NCI-H345 (cell line): ENCODE measurements at places on chromosomes 11 and 22.

DNA sequence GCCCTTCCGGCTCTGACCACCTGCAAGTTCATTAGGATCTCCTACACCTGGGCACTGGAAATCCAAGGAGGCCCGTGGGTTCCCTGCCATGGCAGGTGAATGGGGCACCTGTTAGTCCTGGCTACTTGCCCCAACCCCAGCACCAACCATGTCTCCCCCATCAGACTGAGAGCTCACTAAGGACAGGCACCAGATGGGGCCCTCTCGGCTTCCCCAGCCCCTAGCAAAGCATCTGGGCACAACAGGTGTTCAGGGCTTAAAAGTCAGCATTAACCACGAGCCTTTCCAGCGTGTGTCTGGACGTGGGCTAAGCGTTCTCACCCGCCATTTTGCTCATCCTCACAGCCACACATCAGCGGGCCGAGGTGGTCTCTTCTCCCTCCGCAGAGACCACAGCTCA is 2.2 kb downstream of the SULT4A1 start:
- no peak for DNase-seq

DNA sequence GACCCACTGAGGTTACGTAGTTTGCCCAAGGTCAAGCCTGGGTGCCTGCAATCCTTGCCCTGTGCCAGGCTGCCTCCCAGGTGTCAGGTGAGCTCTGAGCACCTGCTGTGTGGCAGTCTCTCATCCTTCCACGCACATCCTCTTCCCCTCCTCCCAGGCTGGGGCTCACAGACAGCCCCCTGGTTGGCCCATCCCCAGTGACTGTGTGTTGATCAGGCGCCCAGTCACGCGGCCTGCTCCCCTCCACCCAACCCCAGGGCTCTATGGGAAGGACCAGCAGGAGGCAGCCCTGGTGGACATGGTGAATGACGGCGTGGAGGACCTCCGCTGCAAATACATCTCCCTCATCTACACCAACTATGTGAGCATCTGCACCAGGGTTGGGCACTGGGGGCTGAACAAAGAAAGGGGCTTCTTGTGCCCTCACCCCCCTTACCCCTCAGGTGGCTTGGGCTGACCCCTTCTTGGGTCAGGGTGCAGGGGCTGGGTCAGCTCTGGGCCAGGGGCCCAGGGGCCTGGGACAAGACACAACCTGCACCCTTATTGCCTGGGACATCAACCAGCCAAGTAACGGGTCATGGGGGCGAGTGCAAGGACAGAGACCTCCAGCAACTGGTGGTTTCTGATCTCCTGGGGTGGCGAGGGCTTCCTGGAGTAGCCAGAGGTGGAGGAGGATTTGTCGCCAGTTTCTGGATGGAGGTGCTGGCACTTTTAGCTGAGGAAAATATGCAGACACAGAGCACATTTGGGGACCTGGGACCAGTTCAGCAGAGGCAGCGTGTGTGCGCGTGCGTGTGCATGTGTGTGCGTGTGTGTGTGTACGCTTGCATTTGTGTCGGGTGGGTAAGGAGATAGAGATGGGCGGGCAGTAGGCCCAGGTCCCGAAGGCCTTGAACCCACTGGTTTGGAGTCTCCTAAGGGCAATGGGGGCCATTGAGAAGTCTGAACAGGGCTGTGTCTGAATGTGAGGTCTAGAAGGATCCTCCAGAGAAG is 1.6 kb downstream of the GSTP1 start:
- DNase-seq: no peak

DNA sequence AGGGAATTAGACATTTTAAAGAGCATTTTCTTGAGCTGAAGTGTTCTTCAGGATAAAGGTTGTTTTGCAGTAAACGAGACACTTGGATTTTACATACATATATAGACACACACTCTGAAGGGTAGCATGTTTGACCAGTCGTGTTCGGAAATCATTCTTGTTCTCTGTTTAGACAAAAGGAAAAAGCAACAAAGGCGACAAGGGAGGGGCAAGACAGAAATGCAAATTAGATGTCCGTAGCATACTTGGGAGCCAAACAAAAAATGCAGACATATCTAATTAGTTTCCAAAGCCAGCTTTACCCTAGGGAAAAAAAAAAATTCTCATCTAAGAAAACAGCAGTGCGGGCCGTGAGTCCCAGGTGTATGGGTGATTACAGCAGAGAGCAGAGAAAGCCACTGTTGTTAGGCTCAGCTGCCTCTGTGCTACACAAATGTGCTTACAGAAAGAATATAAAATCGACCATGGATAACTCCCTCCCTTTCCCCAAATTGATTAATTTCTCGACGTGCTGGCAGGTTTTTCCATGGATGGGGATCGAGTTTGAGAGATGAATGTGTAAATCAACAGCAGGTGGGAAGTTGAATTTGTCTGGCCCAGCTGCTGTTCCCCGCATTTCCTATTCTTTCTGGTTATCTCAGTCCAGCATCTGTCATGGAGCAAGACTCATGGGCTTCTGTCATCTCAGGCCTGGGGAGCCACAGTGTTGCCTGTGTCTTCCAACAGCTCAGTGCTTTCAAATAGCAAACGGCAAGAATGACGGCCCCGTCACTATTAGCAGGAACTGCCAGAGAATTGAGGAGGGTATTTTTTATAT is 176.5 kb upstream of the TTC12 start:
- peak; percentile 56 for DNase-seq

DNA sequence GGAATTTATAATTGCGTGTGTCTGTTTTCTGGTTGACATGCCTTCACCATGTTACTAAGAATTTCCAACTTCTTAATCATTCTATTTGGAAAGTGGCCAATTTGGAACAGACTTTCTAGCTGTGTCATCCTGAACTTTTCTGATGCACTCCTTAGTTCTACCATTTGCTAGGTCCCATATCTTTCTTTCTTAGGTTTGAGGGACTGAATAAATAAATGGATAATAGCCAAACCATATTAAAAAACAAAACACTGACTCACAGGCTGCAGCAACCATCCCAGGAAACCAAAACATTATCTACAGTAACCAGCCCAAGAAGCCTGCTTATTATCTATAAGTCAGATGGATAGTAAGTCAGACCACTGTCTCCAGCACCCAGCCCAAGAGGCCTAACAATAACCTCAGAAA is 57.5 kb upstream of the PLET1 start:
- DNase-seq: no peak

GRCh38 chr11:121482231-121483129 is 29.7 kb upstream of the SORL1-AS1 start:
- DNase-seq: no peak

DNA sequence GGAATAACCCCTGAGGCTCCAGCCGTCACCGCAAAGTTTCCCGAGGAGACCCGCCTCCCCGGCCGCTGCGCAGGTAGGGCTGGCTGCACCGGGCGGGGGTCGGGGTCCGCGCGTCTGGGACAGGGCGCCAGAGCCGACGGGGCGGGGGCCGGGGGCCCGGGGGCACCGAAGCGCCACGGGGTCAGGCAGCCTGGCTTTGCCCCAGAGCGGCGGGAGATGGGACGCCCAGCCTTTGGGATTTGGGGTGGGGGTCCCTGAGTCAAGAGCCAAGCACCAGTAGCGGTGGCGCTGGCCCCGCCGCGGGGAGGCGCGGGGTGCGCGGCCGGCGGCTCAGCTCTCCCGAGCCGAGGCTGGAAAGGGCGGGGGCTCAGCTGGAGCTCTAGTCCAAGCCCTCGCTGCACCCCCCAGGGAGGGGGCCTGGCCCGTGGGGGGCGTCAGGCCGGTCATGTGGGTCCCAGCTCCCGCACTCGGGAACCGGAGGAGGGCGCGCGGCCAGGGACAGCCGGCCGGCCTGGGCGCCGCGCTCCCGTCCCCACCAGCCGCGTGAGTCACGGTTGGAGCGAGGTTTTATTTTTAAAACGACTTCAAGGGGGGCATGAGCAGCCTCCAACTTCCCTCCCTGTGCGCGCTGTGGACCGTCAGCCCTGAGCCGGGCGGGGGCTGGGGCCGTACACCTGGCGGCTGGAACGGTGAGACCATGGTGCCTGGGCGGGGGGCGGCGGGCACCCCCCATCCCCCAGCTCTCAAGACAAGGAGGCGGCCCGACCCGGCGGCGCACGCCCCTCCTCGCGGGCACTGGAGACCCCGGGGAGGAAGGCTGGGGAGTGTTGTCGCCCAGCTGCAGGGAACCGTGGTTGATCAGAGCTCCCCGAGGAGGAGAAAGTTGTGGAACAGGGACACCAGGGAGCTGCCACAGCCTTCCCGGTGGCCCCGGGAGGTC is 626 bp downstream of the FLRT1 start:
- peak; percentile 45 for DNase-seq

GRCh38 chr11:131228378-131228777 is 142.0 kb upstream of the NTM start:
- no peak for DNase-seq

DNA sequence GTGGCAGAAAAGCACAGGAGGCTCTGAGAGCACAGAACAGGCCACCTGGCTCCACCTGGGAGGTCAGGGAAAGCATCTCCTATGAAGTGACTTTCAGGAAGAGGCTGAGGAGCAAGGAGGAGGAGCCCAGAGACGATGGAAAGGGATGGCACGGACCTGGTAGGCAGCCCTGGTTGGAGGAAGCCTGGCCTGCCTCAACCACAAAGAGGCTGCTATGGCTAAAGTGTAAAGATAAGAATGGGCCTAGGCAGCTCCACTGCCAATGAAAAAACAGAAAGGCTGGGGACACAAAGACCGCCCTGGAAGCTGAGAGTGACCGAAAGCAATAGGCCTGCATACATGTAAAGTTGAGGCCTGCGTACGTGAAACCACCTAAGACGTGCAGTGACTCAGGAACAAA is 31.2 kb upstream of the ETS1 start:
- DNase-seq: no peak

DNA sequence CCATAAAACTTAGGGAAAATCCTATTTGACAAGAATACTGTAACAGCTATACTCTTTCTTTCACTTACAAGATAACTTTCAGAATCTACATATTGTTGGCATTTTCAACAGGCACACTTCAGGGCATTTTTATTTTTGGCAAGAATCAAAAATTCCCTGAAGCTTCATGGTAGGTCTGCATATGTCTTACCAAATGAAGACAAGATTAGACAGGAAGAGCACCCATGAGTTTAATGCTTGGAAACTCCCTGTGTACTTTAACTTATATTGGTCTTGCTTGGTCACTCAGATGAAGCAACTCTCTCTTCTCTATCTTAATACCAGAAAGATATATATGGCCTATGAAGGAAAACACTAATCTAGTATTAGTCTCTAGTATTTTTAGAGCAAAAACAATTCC is 137.7 kb downstream of the ATG16L2 start:
- no peak for DNase-seq

DNA sequence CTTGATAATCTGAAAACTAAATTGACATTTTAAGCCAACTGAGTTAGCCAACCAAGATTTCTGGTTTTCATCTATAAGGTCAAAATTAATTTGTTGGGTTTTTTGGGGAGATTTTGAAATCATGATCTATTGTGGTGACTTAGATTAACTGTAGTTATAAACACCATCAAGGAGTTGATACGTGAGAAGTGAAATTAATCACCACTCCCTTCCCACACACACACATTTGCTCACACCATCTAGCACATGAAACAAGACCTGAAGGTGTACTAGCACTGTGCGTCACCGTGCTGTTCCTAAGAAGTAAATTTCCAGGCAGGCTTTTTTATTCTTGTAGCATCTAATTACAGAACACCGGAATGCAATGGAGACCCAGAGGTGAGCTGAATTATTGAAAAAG is 2.1 kb downstream of the OR5B21 start:
- no peak for DNase-seq

- no peak for DNase-seq
These were observed 69.5 kb downstream of the ADM start for GRCh38 chr11:10374386-10374785.

DNA sequence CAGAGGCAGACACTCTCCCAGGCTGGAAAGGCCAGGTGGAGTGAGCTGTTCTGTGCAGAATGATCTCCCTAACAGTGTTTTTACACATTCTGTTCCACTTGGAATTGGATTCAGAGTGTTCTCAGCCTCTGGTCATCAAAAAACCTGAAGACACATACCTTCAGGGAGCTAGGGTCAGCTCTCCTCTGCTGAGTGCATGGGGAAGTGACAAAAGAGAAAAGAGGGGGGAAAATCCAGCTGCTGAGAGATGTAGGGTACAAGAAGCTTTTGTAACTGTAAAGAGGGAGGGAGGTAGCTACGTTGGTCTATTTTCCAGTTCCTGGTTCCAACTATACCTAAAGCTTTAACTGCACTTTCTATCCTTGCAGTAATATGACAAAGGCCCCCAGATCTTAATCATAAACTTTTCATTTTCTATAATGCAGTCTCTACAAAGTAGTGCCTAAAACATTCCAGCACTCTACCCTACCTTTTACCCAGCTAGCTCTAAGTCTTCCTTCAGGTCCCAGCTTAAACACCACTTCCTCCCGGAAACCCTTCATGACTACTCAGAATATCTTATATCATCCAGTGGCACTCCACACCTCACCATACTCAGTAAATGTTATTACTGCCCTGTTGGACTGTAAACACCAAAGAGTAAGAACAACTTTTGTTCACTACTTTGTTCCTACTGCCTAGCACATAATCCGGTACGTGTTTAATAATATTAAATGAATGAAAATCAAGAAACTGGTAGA is 9.2 kb downstream of the MAPK1 start:
- DNase-seq: no peak

DNA sequence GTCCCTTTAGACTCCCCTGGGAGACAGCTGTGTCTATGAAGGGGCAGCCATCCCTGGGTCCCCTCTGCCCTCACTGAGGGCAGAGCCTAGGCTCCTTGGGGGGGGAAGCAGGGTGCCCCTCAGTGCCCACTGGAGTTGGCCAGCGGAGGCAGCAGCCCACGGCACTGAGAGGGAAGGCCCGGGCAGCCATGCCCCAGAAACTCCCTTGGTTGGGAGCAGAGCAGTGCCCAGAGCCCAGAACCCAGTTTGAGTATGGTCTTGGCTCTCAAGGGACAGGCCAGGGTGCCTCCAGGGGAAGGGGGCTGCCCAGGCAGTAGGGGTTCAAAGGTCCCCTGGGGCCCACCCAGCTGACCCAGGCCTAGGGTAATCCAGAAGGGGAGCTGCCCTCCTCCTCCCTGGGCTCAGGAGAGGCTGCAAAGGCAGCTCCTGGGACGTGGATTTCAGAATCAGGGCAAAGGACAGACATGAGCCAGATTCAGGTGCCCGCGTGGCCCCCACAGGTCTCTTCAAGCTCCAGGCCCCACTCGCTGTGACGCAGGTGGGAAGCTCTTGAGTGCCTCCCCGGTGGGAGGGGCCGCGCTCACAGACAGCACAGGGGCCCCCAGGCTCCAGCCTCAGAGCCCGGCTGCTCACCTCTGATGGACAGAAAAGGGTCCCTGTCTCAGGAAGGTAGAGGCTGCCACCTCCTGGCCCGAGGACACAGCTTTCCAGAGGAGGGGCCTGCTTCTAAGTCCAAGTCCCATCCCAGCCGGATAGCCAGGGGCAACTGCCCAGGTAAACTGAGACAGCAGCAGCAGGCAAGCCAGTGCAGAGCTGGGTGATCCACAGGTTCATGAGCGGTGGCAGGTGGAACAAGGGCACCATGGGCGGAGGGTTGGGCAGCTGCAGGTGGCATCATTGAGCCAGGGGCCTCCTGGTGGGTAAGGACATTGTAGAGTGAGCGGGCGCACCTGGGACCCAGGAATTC is 2.6 kb downstream of the C11orf21 start:
- DNase-seq: peak; percentile 84

GRCh38 chr11:34339149-34340064 is 18.4 kb downstream of the ABTB2 start:
- no peak for DNase-seq

- peak; percentile 80 for DNase-seq
These were observed 236.8 kb upstream of the NCAM1 start for GRCh38 chr11:112724496-112724790.
